ENCODE measurements at places on chromosomes 5 and 9.

DNA sequence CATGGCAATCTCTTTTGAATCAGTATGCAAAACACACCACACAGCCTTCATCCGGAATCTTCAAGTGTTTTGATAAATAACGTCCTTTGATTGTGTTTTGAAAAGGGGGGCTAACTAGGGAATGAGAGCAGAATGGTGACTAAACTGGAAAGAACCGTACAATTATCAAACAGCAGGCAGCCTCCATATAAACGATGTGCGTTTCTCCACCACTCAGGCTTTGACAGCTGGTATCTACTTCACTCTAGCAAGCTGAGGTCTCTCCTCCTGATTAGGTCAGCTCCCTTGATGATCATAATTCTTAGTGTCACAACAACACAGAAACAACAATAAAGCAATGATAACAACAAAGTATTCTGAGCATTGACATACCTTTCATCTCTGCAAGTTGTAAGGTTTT, 465.9 kb downstream of the TUSC1 start:
- DNase-seq = no peak

DNA sequence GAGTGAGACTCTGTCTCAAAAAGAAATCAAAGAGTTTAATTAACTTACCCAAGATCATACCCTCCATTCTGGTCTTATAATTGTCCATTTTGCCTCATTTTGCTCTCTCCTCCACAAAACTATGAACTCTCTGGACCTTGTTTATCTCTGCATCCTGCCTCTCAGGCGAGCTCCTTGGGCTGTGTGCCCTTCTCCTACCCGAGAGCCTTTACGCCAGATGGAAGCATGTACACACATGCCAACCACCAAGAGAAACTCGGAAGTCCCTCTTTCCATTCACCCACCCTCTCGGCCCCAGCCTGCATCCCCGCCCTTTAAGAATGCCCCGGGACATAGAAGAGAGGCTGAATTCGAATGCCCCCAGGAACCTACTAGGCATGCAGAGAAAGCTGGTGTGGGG, 25.9 kb downstream of the CPLX2 start:
- no peak for DNase-seq

- no peak for DNase-seq
Measured at GRCh38 chr9:137116027-137116507, 1.5 kb upstream of the DPP7 start.

GRCh38 chr9:28120626-28121025, 547.3 kb upstream of the C9orf72 start:
- no peak for DNase-seq

DNA sequence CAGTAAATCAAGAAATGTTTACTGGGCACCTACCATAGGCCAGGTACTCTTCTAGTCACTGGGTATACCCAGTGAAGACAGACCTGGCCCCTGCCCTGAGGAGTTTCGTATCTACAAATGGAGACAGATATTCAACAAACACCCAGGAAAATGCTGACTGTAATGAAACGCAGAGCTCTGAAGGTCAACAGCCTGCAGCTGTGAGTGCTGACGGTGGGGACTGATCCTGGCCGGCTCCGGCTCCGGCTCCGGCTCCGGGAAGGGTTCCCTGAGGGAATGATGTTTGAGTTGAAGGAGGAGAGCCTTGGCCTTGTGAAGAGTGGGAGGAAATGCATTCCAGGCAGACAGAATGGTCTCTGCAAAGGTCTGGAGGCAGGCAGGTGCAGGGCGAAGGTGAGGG, 23.1 kb downstream of the FGFR4 start:
- DNase-seq = no peak

DNA sequence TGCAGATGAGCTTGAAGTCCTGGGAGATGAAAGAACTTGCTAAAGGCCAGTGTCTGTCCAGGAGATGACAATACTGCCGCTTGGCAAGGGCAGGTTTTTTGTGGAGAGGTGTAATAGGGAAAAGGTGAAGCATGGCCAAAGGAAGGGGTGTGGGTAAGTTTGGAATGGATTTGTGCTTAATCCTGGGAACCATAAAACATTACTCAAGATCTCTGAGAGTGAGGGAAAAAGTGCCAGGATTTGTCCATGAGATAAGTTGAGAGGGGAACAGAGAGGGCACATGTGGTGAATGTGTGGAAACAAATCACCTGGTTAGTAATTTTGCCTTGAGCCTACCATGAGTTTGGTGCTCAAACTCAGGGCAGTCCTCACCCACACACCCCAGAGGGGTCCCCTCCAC, 108.8 kb upstream of the CD180 start:
- no peak for DNase-seq

- DNase-seq = no peak
Measured at GRCh38 chr9:130307667-130307943, 42.0 kb downstream of the HMCN2 start.

DNA sequence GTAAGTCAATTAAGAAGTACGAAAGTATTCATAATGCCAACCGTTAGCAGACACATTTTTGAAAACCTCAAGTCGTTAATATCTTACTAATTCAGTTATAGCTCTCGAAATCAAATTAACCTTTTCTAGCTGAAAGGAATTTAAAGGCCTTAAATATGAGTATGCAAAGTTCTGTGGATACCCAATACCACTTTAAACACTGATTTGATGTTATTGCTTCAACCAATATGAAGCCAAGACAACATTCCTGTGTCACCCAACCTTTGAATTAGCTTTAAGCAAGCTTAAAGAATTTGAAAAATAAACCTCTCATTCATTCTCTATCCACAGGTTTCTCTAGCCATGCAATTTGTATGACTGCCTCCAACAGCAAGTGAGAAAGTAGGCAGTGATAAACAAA, 204.5 kb downstream of the MCTP1 start:
- no peak for DNase-seq

Measured in CD4-positive, alpha-beta T cell treated with Interleukin-4 for 1 hour (primary cell).